Neuronal stem cell (in vitro differentiated cells): ENCODE measurements at places on chromosomes 11 and 22.
A peak's percentile ranks its signal among the peaks of the same experiment; 100 is the strongest.

DNA sequence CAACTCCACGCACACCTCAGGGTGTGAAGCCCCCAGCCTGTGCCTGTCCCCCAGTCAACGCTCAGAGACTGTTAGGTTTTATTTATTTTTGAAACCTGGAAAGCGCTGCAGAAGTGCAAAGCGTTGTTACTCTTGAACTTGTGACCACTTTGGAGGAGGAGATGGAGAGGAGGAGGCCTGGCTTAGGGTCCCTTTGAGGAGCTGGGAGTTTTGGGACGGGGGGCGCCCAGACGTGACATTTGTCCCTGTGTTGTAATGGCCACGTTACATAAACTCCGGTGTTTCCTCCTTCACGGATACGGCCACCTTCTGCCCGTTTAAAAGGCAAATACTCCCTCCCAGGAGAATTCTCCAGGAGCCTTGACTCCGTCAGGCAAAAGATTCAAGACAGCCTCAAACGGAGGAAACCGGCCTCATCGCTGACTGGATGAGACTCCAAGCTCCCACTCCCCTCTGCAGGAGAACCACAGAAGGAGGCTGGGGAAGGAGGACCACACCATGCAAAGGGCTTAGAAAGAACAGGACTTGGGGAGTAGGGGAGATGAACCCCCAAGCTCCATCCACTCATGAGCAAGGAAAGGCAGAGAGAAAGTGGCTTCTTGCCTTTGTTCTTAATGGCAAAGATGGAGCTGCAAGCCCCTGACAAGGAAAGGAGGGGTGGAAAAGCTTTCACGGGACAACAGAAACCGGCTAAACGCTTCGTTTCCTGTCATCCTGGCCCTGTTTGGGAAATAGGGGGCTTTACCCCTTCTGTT lies 630 bp downstream of the PIK3IP1 start:
- no peak for DNase-seq

GRCh38 chr11:99814738-99815137 lies 794.0 kb downstream of the CNTN5 start:
- DNase-seq, result no peak

- DNase-seq, result no peak
Observed at GRCh38 chr11:111982541-111983186, 42.5 kb upstream of the DLAT start.

- DNase-seq, result peak; percentile 4
Observed at GRCh38 chr11:117145393-117145761, 1.3 kb downstream of the PAFAH1B2 start.

DNA sequence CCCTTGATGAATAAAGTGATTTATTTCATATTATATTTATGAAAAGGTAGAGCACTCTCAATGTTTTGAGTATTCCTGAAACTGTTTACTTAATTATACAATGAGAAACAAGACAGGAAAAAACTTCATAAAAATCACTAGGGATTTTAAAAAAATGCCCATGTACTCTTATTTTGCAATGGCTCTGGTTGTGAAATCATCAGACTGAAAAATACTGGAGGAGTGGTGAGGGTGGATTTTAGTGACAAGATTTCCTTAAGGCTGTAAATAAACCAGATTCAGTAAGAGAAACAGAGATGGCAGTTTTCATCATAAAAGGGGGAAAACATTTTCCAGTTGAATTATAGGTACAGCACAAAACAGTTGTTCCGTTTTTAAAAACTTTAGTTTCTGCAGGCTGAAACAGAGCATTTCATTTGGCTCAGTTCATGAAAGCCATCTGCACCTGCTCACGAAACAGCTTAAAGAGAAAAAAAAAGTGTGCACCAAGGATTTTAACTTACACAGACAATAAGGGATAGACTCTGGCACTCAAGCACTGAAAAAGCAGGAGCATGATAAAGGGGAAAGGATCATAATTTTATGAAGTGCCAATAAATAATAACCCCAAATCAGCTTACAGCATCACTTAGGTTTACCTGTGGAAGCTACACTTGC lies 100.7 kb downstream of the MAML2 start:
- DNase-seq, result no peak

GRCh38 chr11:75158696-75159150 lies 7.8 kb downstream of the SLCO2B1 start:
- DNase-seq, result no peak

DNA sequence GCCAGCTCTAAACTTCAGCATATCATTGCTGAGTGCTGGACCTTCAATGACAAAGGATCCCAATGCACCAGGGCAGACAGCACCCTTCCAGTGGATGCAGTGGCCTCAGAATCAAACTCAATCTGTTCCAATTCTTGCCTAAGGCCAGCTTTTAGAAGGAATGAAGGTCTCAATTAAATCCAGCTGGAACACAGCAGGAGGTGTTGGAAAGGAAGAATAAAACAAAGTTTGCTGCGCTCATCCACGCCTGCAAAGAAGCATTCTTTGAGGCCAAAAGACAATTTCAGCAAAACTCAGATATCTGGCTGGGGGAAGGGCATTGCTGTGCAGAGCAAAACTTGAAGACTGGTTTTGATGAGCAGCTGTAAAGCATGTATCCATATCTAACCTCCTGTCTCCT lies 120.7 kb downstream of the CCDC81 start:
- DNase-seq, result no peak

DNA sequence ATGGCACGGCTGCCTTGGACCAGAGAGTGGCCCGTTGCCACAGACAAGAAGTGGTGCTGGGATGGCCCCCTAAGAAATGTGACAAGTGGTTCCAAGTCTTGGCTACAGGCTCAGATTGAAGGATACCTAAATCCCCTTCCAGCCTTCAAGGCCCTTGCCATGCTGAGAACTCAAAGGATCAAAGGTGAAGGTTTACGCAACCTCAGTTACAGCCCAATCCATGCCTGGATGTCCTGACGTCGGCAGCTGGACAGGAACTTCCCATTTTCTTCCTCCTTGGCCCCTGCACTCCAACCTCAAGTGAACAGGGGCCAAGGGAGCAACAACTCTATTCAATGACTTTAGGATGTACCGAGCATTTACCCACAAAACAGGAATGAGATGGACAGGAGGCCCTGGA lies 95.4 kb downstream of the DHCR7 start:
- no peak for DNase-seq

DNA sequence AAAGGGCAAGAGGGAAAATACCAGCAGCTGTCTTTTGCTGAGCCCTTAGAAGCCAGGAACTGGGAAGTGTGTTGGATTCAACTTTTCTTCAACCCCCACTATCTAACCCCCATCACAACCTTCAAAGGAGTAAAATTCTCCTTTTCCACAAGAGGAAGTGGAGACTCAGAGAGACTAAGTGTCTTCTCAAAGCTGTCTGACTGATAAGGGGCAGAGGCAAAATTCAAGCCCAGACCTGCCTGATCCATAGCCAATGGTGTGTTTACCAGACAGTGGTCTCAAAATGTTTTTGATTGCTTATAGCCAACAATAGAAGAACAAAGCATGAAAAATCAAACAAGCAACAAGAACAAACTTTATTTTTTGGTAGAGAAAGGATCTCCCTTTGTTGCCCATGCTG lies 707.0 kb downstream of the NTM start:
- no peak for DNase-seq

GRCh38 chr11:120061036-120061760 lies 76.7 kb downstream of the TRIM29 start:
- no peak for DNase-seq

GRCh38 chr11:92826136-92826535 lies 143.3 kb upstream of the MTNR1B start:
- no peak for DNase-seq

- no peak for DNase-seq
Observed at GRCh38 chr22:24867323-24868022, 61.5 kb downstream of the SGSM1 start.

DNA sequence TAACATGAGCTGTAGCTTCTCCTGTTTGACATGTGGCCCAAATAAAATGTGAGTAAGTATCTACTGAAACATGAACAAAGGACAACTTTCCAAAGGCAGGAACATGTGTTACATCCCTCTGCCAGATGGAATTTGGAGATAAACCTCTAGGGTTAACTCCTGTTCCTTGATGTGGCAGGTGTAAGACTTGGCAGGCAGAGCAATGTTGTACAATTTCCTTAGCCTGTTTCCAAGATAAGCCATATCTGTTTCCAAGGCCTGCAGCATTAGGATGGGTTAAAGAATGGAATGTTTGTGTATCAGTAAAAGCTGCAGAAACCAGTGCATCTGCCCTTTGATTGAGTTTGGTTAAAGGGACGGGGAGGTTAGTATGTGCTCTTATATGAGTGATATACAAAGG lies 8.8 kb upstream of the DNAJB13 start:
- DNase-seq, result no peak

DNA sequence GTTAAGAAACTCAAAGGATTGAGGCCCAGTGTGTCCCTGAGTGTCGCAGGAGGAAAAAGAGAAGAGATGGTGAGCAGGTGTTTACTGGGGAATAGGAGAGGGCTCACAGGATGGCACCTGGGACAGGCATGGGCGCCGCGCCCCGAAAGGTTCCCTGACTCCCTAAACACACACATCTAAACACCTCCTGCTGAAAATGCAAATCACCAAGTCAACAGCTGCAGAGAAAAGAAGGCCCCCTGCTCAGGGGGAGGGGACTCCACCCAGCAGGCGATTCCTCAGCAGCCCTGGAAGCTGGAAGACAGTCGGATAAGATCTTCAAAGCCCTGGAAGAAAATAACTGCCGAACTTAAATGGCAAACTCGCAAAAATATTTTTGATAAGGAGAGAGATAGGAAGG lies 377.2 kb downstream of the BRD1 start:
- DNase-seq, result no peak

DNA sequence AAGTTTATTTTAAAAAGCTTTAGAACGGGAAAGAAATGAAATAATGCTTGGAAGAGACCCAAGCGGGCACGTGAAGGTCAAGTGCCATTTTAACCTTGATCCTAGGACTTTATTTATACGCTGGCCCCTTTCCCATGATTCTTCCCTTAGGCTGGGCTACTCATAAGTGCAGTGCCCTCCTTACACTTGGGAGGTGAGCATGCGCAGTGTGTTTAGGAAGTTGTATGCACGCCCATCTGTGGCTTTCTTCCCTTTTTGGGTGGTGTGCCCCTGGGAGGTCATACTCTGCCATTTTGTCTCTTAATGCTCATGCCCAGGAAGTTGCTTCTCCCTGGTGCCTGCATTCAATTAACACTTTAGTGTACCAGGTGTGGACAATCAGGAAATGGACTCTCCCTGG lies 239.7 kb downstream of the SWAP70 start:
- no peak for DNase-seq

GRCh38 chr11:68735646-68736045 lies 15.7 kb downstream of the TESMIN start:
- DNase-seq, result no peak

GRCh38 chr11:2702771-2703362 lies 3.1 kb upstream of the KCNQ1OT1 start:
- no peak for DNase-seq

DNA sequence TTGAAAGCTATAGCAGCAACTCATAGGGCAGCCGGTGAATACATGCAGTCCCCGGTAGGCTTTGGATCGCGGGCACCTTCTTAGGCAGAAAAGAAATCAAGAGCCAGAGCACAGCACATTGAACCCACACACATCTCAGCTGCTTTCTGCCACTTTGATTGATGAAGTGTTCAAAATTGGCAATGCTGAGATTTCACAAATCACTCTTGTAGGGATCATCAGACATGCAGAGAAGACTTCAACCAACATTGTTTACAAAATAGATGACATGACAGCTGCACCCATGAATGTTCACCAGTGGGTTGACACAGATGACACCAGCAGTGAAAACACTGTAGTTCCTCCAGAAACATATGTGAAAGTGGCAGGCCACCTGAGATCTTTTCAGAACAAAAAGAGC lies 350.2 kb upstream of the ARHGAP42 start:
- DNase-seq, result no peak

DNA sequence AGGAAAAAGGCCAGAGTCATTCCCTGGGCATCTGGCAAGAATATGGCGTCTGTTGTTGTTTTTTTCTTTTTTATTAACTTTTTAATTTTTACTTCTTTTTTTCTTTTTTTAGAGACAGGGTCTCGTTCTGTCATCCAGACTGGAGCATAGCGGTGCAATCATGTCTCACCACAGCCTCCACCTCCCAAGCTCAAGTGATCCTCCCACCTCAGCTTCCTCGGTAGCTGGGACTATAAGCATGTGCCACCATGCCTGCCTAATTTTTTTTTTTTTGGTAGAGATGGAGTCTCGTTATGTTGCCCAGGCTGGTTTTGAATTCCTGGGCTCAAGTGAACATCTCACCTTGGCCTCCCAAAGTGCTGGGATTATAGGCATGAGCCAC lies 54.0 kb upstream of the PRDM11 start:
- DNase-seq, result no peak
